ENCODE measurements at places on chromosomes 2 and 18.

GRCh38 chr2:15265889-15266288 is 295.2 kb downstream of the NBAS start:
- no peak for DNase-seq

GRCh38 chr2:119749477-119750012 is 10.2 kb upstream of the PTPN4 start:
- no peak for DNase-seq

DNA sequence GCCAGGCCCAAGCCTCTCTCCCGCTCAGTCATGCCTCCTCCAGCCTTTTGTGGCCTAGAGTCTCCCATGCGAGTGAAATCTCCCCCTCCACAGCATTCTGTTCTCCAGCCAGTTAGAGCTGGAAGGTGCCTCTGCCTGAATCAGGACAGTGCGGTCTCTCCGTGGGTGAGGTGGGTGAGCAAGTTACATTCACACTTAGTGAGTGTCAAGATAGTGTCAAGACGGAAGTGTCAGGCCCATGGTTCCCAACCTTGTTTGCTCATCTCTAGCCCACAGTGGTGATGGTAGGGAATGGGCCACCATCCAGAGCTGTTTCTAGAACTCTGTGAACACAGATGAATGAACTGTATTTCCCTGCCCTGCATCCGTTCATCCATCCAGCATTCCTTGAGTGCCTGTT is 59.5 kb downstream of the LPIN1 start:
- no peak for DNase-seq

GRCh38 chr2:23624378-23624777 is 239.4 kb downstream of the KLHL29 start:
- no peak for DNase-seq

DNA sequence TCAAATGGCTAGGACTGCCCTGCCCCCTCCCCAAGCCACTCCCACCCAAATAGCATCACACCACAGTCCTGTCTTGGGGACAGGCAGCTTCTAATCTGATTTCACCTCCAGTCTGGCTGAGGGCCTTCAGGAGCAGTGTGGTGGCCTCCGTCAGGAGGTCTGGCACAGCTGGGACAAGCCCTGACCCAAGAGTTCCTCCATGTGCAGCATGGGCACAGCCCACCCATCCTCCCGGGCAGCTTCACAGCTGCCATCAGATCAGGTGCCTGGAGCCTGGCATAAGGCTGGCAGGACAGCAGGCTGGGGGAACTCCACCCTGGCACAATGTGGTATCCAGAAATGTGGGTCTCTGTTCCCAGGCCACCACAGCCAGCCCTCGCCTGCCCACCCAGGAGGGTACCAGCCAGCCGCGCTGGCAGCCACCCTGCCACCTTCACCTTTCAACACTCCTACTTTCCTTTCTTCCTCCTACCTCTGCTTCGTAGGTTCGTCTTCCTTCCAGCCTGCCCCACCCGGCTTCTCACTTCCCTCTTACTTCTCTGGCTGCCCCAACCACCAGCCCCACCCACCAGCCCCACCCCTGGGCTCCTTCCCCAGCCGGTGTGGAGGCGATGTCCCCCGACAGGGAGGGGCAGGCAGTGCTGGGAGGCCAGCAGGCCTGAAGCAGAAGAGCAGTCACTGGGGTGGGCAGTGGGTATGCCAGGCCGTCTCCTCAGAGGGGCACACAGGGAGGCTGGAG is at the start of gene CAPG:
CAPG (minus strand) TSS at position 522 of the 739 bp plus-strand sequence. CDS start 8,221 bp downstream, outside the sequence.
- DNase-seq: peak; percentile 78

DNA sequence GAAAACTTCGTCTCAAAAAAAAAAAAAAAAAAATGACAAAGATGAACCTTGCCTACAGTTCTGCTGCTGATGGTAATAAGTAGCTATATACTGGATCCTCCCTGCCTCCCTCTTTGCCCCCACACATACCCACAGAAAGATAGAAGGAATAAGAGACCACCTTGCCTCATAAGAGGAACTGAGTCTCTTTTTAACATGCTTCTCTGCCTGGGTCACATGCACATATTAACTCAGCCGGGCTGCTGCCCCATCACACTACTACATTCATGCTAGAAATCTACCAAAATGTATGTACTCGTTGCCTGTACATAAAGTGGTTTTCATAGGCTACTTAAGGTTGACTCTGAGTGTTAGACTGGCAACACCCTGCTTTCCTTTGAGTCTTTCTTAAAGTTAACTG is 78.9 kb upstream of the B3GNT2 start:
- DNase-seq: no peak

GRCh38 chr18:21132398-21132918 is 20.8 kb upstream of the ROCK1 start:
- no peak for DNase-seq

DNA sequence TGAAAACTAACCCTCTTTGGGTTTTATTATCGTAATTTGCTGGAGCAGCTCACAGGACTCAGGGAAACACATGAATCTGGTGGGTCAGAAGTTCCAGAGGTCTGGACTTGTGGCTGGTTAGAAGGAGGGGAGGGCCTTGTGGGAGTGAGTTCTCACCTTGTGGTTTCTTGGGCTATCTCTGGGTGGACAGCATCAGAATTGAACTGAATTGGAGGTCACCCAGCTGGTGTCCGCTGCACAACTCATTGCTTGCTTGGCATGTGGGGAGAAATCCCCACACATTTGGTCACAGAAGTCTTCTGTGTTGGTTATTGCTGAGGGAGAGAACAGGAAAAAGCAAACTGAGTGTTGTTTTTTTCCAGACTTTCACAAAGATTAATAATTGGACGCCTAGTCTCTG is 27.5 kb downstream of the ZNF892 start:
- no peak for DNase-seq

DNA sequence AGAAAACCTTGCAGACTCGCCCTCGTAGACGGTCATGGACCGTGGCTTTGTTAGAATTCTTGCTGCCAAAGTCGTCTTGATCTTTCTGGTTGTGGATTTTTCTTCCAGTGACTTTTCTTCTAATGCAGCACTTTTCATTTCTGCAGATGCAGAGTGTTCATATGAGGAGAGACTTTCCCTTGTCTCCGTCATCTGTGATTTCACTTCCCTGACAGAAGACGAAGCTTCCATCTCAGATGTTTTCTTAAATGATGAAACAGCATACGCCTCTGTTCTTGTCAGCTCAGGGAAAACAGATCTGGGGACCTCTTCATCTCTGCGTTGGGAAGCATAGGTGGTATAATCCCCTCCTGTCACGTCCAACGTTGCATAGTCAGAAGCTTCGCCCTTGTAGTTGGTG is 50.9 kb downstream of the PLEKHA3 start:
- DNase-seq: no peak

Measured in activated effector memory CD4-positive, alpha-beta T cell treated with anti-CD3 and anti-CD28 coated beads, Interleukin-2, amount 50 U/mL, for 16 hours (primary cell).